ENCODE measurements at places on chromosomes 12 and 14. TPM values are rescaled to one million over a fixed set of nuclear protein-coding genes. Genes with fewer than 3 reads are reported as not detected.
A peak's percentile ranks its signal among the peaks of the same experiment; 100 is the strongest.

GRCh38 chr12:27869567-27869966 lies 89.5 kb upstream of the MANSC4 start:
- no peak overlapping the region for H3K4me3 ChIP-seq
- H3K27ac ChIP-seq, result no peak overlapping the region
- H3K27me3 ChIP-seq, result no peaks in the 10 kb centered on the region
- no peaks in the 10 kb centered on the region for H3K36me3 ChIP-seq
- no peaks in the 10 kb centered on the region for H3K4me1 ChIP-seq

NR4A1 gene
- 5.6 TPM for total RNA-seq

DNA sequence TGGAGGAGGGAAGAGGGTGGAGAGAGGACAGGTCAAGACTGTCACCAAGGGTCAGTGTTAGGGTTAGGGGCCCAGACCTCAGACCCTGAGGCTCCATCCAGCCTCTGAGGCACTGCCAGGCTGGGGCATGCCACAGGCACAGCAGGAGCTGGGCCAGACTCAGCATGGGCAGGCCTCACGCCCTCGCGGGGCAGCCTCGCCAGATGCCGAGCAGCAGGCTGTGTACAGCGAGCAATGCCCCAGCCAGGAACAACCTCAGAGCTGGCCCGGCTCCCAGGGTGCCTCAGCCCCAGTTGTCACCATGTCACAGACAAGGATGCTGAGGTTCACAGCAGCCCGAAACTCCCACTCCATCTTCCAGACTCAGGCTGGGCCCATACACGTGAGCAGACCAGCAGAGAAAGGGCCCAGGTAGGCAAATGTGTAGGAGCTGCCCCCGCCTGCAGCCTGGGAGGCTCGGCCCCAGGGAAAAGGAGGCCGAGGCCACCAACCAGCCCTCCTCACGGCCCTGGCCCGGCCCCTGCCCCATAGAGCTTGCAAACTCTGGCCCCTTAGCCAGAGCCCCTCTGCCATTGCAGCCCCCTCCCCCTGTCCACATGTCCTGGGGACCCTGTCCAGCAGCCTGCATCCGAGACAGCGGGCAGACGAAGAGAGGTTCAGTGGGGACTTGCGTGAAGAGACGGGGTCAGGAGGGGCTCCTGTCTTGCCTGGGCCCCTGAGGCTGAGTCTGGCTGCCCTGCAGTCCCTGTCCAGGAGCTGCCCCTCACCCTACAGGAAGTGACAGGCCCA lies 7.5 kb downstream of the C14orf180 start:
- no peaks in the 10 kb centered on the region for H3K36me3 ChIP-seq
- DNase-seq, result no peak
- no peak overlapping the region for H3K4me3 ChIP-seq
- H3K27ac ChIP-seq, result no peak overlapping the region
- H3K4me1 ChIP-seq, result no peaks in the 10 kb centered on the region

- H3K36me3 ChIP-seq, result no peaks in the 10 kb centered on the region
- no peak overlapping the region for H3K27ac ChIP-seq
- peaks cover 10% of the 10 kb centered on the region for H3K27me3 ChIP-seq
Measured at GRCh38 chr12:65948320-65949008, 124.2 kb downstream of the HMGA2 start.

ERP27 gene
- total RNA-seq, result 7.9 TPM

GRCh38 chr12:82841487-82841904 lies 154.8 kb downstream of the TMTC2 start:
- no peaks in the 10 kb centered on the region for H3K4me1 ChIP-seq
- no peaks in the 10 kb centered on the region for H3K36me3 ChIP-seq
- no peak overlapping the region for H3K4me3 ChIP-seq
- DNase-seq, result no peak
- H3K27me3 ChIP-seq, result no peaks in the 10 kb centered on the region

ESPL1 gene
- 126 TPM for total RNA-seq

RPL10L gene
- not detected for total RNA-seq

PTCSC3 gene
- total RNA-seq, result not detected

GRCh38 chr12:19764408-19764807 lies 325.1 kb downstream of the AEBP2 start:
- H3K4me3 ChIP-seq, result no peak overlapping the region
- H3K4me1 ChIP-seq, result no peaks in the 10 kb centered on the region
- no peaks in the 10 kb centered on the region for H3K36me3 ChIP-seq
- no peak overlapping the region for H3K27ac ChIP-seq
- no peak for DNase-seq

DNA sequence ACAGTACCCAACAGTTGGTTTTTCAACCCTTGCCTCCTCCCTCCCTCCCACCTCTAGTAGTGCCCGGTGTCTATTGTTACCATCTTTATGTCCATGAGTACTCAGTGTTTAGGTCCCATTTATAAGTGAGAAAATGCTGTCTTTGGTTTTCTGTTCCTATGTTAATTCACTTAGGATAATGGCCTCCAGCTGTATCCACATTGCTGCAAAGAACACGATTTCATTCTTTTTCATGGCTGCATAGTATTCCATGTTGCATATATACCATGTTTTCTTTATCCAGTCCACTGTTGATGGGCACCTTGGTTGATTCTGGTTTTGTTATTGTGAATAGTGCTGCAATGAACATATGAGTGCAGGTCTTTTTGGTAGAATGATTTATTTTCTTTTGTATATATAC lies 631.3 kb downstream of the MED13L start:
- DNase-seq, result no peak
- no peak overlapping the region for H3K4me3 ChIP-seq
- no peak overlapping the region for H3K27ac ChIP-seq
- H3K4me1 ChIP-seq, result no peaks in the 10 kb centered on the region

LTB4R gene
- 28.0 TPM for total RNA-seq

- H3K27me3 ChIP-seq, result no peaks in the 10 kb centered on the region
- H3K4me1 ChIP-seq, result no peaks in the 10 kb centered on the region
- DNase-seq, result no peak
- no peak overlapping the region for H3K27ac ChIP-seq
- H3K4me3 ChIP-seq, result no peak overlapping the region
Measured at GRCh38 chr12:118498171-118498570, 121.8 kb downstream of the SUDS3 start.

DNA sequence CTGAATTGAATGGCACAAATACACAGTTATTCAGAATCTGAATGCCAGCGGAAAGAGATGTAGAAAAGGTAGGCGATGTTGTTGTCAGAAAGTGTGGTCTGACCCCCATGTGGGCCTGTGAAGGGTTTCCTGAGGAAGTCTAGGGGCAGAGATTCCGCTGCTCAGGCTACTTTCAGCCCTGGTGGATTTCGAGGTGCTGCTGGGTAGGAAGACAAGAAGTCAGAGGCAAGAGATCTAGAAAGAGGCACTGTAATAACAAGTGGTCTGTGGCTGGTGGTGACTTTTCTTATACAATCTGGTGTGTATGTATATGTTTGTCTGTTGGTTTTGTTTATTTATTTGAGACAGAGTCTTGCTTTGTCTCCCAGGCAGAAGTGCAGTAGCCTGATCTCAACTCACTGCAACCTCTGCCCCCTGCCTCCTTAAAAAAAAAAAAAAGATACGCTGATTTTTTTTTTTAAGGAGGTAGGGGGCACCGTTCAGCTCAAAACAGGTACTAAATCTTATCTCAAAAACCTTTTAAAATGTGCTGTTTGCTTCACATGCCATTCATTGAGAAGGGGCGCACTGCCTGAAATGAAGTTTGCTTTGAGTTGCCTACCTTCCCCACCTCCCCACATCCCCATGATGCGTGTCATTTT lies 27.1 kb upstream of the MANSC4 start:
- H3K36me3 ChIP-seq, result no peaks in the 10 kb centered on the region
- peaks cover 37% of the 10 kb centered on the region for H3K4me1 ChIP-seq
- DNase-seq, result peak; percentile 61
- H3K27me3 ChIP-seq, result peaks cover 14% of the 10 kb centered on the region

TRAF3 gene
- total RNA-seq, result 28.9 TPM

CLEC2A gene
- total RNA-seq, result not detected

- H3K4me3 ChIP-seq, result no peak overlapping the region
- H3K36me3 ChIP-seq, result peaks cover 42% of the 10 kb centered on the region
- H3K27me3 ChIP-seq, result no peaks in the 10 kb centered on the region
Measured at GRCh38 chr14:73014105-73014504, 12.8 kb downstream of the ZFYVE1 start.

GRCh38 chr14:68325267-68325807 lies 467.5 kb downstream of the ZFP36L1 start:
- no peaks in the 10 kb centered on the region for H3K27me3 ChIP-seq
- DNase-seq, result no peak
- no peak overlapping the region for H3K27ac ChIP-seq
- peaks cover 1% of the 10 kb centered on the region for H3K36me3 ChIP-seq
- no peak overlapping the region for H3K4me3 ChIP-seq

DNA sequence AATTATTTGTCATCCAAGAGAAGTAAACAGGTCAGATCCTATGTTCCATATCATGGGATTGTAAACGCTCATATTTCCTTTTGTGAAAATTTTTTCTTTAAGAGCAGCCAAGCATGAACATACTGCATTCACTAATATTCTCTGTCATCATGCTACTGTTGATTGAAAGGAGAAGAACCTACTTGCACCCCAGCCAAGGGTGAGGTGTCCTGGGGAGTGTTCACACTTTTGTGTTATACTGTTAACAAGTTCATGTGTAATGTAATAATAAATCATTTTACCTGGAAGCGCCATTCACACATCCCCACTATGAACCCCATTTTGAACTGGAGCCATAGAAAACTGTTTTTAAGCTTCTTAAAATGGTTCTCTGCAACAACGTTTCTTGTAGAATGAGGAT lies 53.6 kb downstream of the HMGA2 start:
- no peak for DNase-seq
- H3K27ac ChIP-seq, result no peak overlapping the region
- H3K27me3 ChIP-seq, result peaks cover 29% of the 10 kb centered on the region
- H3K4me1 ChIP-seq, result no peaks in the 10 kb centered on the region

- H3K27ac ChIP-seq, result no peak overlapping the region
- peak; percentile 16 for DNase-seq
- peaks cover 24% of the 10 kb centered on the region for H3K27me3 ChIP-seq
- peaks cover 2% of the 10 kb centered on the region for H3K36me3 ChIP-seq
- H3K4me3 ChIP-seq, result no peak overlapping the region
Measured at GRCh38 chr12:13167226-13167625, 29.3 kb upstream of the EMP1 start.

GRCh38 chr12:51017452-51017851 lies 8.7 kb downstream of the SLC11A2 start:
- H3K4me1 ChIP-seq, result peaks cover 35% of the 10 kb centered on the region
- H3K4me3 ChIP-seq, result no peak overlapping the region
- H3K36me3 ChIP-seq, result peaks cover 2% of the 10 kb centered on the region
- no peaks in the 10 kb centered on the region for H3K27me3 ChIP-seq
- DNase-seq, result no peak

- H3K4me3 ChIP-seq, result no peak overlapping the region
- peaks cover 9% of the 10 kb centered on the region for H3K4me1 ChIP-seq
- H3K36me3 ChIP-seq, result peaks cover 3% of the 10 kb centered on the region
- DNase-seq, result no peak
Measured at GRCh38 chr14:97731800-97732199, 934.6 kb downstream of the VRK1 start.

KERA gene
- not detected for total RNA-seq

CISTR gene
- not detected for total RNA-seq

DNA sequence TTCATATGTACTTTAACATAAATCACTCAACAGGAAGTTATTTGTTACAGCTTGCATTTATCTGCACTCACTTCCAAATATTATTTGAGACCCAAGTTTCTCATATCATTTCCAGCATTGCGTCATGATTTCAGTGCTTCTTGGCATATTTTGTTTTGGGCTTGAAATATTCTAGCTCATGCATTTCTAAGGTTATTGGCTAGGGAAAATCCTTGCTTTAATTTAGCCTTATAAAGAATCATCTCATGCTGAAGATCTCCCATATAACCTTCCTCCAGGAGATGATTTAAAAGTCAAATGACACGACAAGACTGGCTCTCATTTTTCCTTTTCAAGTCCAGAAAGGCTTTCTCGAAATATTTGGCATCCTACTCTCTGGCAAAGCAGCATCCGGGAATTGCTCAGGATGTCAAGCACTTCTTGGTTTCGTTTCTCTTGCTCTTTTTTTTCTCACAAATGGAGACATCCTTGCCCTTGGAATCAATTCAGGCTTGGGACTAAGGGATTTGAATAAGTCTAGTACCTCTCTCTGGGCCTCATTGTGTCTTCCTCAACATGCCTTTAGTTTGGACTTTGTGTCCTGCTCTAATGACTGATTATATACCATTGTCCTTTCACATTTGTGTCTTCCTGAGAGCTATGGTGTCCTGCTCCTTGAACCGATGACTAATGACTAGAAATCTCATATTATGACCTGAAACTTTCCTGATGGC lies 295.0 kb downstream of the RMST start:
- no peak overlapping the region for H3K4me3 ChIP-seq
- H3K27ac ChIP-seq, result no peak overlapping the region
- H3K36me3 ChIP-seq, result no peaks in the 10 kb centered on the region
- no peaks in the 10 kb centered on the region for H3K27me3 ChIP-seq

DNA sequence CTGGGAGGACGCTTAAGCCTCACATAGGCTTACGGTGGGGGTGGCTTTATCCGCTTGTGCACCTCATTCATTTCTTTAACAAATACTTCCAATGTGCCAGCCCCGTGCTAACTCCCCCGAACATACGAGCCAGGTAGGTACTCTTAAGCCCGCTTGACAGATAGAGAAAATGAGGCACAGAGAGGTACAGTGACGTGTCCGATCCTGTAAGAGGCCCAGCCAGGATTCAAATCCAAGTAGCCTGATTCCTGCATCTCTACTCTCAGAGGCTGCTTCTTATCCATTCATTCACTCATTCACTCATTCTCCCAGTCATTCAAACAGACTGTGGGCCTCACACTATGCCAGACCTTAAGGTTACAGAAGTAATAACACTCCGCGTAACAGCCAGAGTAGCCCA lies 477 bp downstream of the OAS3 start:
- H3K27me3 ChIP-seq, result no peaks in the 10 kb centered on the region
- no peak for DNase-seq
- peak overlapping the region; percentile 98 for H3K4me3 ChIP-seq
- peaks cover 41% of the 10 kb centered on the region for H3K4me1 ChIP-seq
- H3K36me3 ChIP-seq, result peaks cover 47% of the 10 kb centered on the region

GRCh38 chr14:34053666-34054065 lies 102.8 kb upstream of the EGLN3 start:
- H3K4me3 ChIP-seq, result no peak overlapping the region
- DNase-seq, result no peak
- peak overlapping the region; percentile 44 for H3K27ac ChIP-seq
- peaks cover 70% of the 10 kb centered on the region for H3K4me1 ChIP-seq
- peaks cover 35% of the 10 kb centered on the region for H3K36me3 ChIP-seq
- peaks cover 12% of the 10 kb centered on the region for H3K27me3 ChIP-seq

NTS gene
- total RNA-seq, result not detected

GRCh38 chr12:68319988-68320623 lies 12.1 kb downstream of the MDM1 start:
- no peak overlapping the region for H3K4me3 ChIP-seq
- no peaks in the 10 kb centered on the region for H3K4me1 ChIP-seq
- H3K27me3 ChIP-seq, result no peaks in the 10 kb centered on the region
- H3K36me3 ChIP-seq, result peaks cover 12% of the 10 kb centered on the region
- no peak overlapping the region for H3K27ac ChIP-seq
- no peak for DNase-seq

GRCh38 chr14:79037106-79037505 lies 866.9 kb downstream of the NRXN3 start:
- no peaks in the 10 kb centered on the region for H3K4me1 ChIP-seq
- H3K27ac ChIP-seq, result no peak overlapping the region
- DNase-seq, result no peak
